ENCODE measurements at places on chromosomes 12 and 14. TPM values are rescaled to one million over a fixed set of nuclear protein-coding genes. Genes with fewer than 3 reads are reported as not detected.

Gene DGKA
- 44.2 TPM for total RNA-seq

Gene CCDC197
- total RNA-seq: not detected

Gene IRAK3
- total RNA-seq: 88.8 TPM

Gene SH2B3
- total RNA-seq: 27.4 TPM

Gene EFS
- total RNA-seq: 15.7 TPM

Gene PMCH
- not detected for total RNA-seq

Gene TMEM63C
- 3.9 TPM for total RNA-seq

Gene PLEKHA5
- 21.1 TPM for total RNA-seq

Gene ST8SIA1
- total RNA-seq: 2.6 TPM

Gene BEST3
- not detected for total RNA-seq

Gene STAT2
- 198 TPM for total RNA-seq

DNA sequence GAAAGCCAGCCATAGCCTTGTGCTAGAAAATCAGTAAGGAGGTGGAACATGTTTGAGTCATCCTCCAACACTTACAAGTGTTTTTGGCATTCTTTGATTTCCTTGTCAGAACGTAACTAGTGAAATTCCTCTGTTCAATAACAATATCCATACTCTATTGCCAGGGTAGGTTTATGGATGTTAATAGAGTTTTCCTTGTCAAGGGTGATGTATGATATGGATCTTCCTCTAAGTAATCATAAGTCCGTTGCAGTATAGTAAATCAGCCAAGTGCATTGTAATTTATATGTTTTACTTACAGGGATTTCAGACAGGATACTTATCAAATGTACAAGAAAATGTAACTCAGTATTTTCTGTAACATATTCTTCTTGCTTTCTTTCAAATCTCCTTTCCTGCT lies 19.4 kb downstream of the NAV3 start:
- no peak overlapping the region for H3K4me3 ChIP-seq
- H3K36me3 ChIP-seq: no peaks in the 10 kb centered on the region
- no peak overlapping the region for H3K27ac ChIP-seq
- no peak for DNase-seq
- H3K27me3 ChIP-seq: no peaks in the 10 kb centered on the region

GRCh38 chr12:59643550-59643949 lies 47.7 kb downstream of the SLC16A7 start:
- no peaks in the 10 kb centered on the region for H3K27me3 ChIP-seq
- no peak overlapping the region for H3K27ac ChIP-seq
- H3K4me1 ChIP-seq: no peaks in the 10 kb centered on the region
- no peaks in the 10 kb centered on the region for H3K36me3 ChIP-seq
- no peak overlapping the region for H3K4me3 ChIP-seq
- DNase-seq: no peak

DNA sequence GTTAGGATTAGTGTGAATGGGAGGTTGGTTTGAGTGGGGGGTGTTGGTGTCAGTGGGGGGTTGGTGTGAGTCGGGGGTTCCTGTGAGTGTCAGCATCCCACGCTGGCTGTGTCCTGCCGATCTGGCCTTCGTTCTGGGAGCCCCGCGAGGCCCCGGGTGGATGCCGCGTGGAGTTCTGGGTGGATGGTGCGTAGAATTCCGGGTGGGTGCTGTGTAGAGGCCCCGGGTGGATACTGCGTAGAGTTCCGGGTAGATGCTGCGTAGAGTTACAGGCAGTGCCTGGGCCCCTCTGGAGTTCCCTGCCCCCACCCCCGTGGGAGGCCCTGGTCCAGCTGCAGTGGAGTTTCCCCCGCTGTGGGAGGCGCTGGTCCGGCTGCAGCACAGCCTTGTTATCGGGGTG lies 8.7 kb downstream of the NOC4L start:
- DNase-seq: no peak
- no peaks in the 10 kb centered on the region for H3K4me1 ChIP-seq
- H3K4me3 ChIP-seq: no peak overlapping the region
- H3K27me3 ChIP-seq: no peaks in the 10 kb centered on the region
- H3K36me3 ChIP-seq: no peaks in the 10 kb centered on the region

DNA sequence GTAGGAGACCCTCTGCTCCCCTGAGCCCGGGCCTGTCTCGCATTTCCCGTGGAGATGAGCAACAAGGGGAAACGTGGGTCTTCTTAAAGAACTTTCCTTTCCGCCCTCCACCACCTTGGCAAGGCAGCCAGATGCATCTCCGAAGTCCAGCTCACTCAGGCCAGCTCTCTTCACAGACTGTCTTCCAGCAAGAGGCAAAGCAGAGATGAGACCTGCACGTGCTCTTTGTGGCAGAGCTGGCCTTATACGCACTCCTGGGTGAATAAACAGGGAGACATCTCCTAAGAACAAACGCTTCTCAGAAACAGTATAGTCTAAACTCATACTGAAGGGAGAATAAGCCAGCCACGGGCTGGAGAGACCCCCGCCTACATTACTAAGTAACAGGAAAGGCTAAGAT lies 1.3 kb upstream of the BDKRB1 start:
- H3K27ac ChIP-seq: no peak overlapping the region
- no peaks in the 10 kb centered on the region for H3K27me3 ChIP-seq
- H3K4me1 ChIP-seq: no peaks in the 10 kb centered on the region
- no peak overlapping the region for H3K4me3 ChIP-seq

DNA sequence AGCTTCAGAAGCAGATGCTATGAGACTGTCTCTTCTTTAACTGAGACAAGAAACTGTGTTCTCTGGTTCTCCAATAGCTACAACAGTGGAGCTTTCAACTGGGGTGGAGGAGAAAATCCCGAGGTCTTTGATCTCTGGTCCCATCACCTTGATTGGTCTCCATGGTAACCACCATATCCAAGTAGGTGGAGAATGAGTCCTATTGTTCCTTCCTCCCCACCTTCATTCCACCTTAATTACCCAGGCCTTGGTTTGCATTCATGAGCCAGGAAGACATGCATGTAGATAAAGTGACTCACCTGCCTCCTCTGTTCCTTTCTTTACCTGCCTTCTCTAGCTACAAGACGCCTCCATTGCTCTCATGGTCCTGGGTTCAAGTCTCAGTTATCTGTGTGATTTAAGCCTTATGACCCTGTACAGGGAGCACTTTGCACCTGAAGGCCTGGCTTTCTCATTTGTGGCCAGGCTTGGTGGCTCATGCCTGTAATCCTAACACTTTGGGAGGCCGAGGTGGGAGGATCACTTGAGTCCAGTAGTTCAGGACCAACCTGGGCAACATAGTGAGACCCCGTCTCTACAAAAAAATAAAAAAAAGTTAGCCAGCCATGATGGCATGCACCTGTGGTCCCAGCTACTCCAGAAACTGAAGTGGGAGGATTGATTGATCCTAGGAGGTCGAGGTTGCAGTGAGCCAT lies 157.7 kb upstream of the TBX3 start:
- H3K4me1 ChIP-seq: no peaks in the 10 kb centered on the region
- no peaks in the 10 kb centered on the region for H3K27me3 ChIP-seq
- no peak overlapping the region for H3K4me3 ChIP-seq
- H3K27ac ChIP-seq: no peak overlapping the region
- no peaks in the 10 kb centered on the region for H3K36me3 ChIP-seq

DNA sequence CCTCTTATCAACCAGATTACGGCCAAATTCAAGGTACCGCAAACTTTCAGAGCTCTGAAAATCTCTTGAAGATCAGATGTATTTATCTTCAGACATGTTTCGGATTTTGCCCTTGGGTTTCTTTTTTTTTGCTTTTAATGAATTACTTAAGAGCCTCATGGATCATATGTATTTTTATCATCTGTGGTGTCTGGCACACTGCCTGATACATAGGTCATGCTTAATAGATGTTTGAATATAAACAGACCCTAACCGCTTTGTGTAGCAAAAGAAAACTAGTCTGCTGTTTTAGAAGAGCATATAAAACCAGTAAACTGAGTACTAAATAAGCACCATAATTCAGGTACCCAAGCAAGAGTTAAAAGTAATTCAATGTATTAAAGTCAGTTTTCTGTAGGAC lies 20.1 kb upstream of the TBK1 start:
- no peak overlapping the region for H3K4me3 ChIP-seq
- H3K4me1 ChIP-seq: no peaks in the 10 kb centered on the region
- no peak overlapping the region for H3K27ac ChIP-seq
- H3K36me3 ChIP-seq: no peaks in the 10 kb centered on the region
- no peak for DNase-seq
- no peaks in the 10 kb centered on the region for H3K27me3 ChIP-seq

GRCh38 chr14:71354801-71355200 lies 447.5 kb downstream of the PCNX1 start:
- H3K4me1 ChIP-seq: no peaks in the 10 kb centered on the region
- H3K27ac ChIP-seq: peak overlapping the region; percentile 80
- H3K36me3 ChIP-seq: no peaks in the 10 kb centered on the region
- H3K27me3 ChIP-seq: no peaks in the 10 kb centered on the region
- H3K4me3 ChIP-seq: no peak overlapping the region
- no peak for DNase-seq

- no peak for DNase-seq
- H3K36me3 ChIP-seq: no peaks in the 10 kb centered on the region
- H3K27me3 ChIP-seq: no peaks in the 10 kb centered on the region
- no peak overlapping the region for H3K4me3 ChIP-seq
- H3K27ac ChIP-seq: peak overlapping the region; percentile 40
Observed at GRCh38 chr14:105499256-105500035, 8.4 kb downstream of the TEDC1 start.

- no peaks in the 10 kb centered on the region for H3K4me1 ChIP-seq
- no peak overlapping the region for H3K27ac ChIP-seq
- H3K36me3 ChIP-seq: no peaks in the 10 kb centered on the region
Observed at GRCh38 chr12:31315044-31315715, 10.8 kb downstream of the SINHCAF start.

GRCh38 chr12:112555621-112556233 lies 137.0 kb downstream of the PTPN11 start:
- peaks cover 2% of the 10 kb centered on the region for H3K27me3 ChIP-seq
- no peak overlapping the region for H3K4me3 ChIP-seq
- DNase-seq: no peak

DNA sequence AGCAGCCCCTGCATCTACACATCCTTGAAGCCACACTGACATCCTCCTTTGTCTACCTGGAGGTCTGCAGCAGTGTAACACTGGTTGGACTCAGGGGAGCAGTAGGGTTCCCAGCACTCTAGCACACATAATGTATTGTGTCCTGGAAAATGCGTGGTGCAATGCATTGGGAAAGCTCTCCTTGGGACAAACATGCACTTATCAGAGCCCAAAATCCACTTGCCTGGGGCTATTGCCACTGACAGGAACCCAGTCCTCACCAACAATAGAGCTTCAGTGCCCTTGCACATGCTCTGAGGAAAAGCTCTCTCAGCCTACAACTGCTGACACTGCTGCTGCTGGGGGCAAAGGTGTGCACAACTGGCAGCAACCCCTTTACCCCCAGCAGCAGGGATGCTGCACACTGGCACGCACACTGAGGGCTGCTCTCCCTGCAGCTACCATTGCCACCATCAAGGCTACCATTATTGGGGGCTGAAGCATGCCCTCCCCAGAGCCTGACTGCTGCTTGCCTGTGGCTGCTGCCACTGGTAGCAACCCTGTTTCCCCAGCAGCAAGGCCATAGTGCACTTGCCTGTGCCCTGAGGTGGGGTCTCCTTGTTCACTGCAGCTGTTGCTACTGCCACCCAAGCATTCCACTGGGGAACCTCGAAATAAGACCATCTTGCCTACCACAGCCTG lies 221.9 kb downstream of the SLC38A4 start:
- H3K4me3 ChIP-seq: no peak overlapping the region
- no peak for DNase-seq
- H3K4me1 ChIP-seq: no peaks in the 10 kb centered on the region
- H3K27me3 ChIP-seq: no peaks in the 10 kb centered on the region

All from breast epithelium (tissue), 4 donors.